ENCODE measurements at places on chromosomes 5 and 9.

GRCh38 chr9:101582553-101582952 lies 12.2 kb downstream of the PPP3R2 start:
- no peak for DNase-seq

- DNase-seq = no peak
These were observed 975 bp downstream of the OCLN start for GRCh38 chr5:69493396-69494133.

DNA sequence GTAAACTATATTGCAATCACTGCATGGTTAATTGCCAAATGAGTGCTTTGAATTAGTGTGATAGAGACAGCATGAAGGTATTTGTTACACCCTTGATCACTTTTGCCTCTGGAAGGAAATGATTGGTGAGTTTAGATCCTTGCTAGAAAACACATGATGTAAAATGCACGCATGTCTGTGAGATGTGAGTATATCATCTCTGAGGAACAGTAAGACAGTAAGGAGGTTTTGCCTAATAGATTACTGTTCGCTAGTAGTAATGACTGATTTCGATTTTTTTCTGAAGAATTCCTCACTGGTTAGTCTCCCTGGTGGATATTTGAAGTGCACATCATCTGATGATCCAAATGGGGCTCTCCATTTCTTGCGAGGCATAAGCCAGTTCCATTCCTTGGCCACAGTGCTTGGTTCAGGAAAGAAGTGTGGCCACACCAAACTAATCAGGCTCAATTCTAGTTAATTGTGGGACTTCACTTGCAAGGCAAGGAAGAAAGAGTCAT lies 156.4 kb upstream of the ADRA1B start:
- no peak for DNase-seq

GRCh38 chr5:128121651-128122050 lies 38.1 kb downstream of the SLC12A2 start:
- no peak for DNase-seq

DNA sequence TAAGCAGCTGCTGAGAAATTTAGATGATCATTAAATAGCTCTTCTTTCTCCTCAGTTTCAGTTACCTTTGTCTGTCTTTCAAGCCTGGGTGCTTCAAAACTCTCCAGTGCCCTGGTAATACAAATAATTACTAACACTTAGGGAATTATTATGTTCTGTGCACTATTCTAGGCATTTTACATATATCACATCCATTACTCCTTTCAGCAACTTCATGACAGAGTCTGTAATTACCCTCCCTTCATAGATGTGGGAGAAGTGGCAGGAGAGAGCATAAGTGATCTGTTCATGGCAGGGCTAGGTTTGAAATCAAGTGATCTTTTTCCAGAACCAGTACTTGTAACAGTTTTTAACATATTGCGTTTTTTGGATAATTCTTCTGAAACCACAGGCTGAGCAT lies 32.0 kb downstream of the MAN2A1 start:
- no peak for DNase-seq

GRCh38 chr5:178319541-178320041 lies 87.0 kb upstream of the PHYKPL start:
- no peak for DNase-seq

DNA sequence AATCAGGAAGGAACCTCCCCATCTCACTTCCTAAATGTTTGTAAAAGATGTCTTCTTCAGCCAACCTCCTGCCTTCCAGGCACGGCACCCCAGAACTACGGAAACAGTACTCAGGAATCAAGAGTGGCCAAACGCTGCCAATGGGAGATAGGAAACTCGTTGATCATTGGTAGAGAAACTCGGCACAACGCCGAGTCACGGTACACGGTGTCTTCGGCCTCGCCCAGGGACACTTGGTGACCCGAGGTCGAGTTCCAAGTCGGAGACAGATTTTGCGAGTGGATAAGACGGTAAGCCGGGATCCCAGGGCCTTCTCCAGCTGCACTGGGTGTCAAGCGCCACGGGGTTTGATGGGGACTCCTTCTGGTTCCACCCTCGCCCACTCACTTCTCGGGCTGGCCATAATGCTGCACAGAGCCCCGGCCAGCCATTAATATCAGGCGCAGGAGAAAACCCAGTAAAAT lies 343 bp downstream of the KIAA0825 start:
- no peak for DNase-seq

- no peak for DNase-seq
These were observed 10.4 kb downstream of the NR6A1 start for GRCh38 chr9:124760719-124761118.

GRCh38 chr5:149871471-149871870 lies 73.1 kb downstream of the PDE6A start:
- no peak for DNase-seq

GRCh38 chr9:73153793-73154227 lies 2.1 kb downstream of the ANXA1 start:
- DNase-seq = no peak

DNA sequence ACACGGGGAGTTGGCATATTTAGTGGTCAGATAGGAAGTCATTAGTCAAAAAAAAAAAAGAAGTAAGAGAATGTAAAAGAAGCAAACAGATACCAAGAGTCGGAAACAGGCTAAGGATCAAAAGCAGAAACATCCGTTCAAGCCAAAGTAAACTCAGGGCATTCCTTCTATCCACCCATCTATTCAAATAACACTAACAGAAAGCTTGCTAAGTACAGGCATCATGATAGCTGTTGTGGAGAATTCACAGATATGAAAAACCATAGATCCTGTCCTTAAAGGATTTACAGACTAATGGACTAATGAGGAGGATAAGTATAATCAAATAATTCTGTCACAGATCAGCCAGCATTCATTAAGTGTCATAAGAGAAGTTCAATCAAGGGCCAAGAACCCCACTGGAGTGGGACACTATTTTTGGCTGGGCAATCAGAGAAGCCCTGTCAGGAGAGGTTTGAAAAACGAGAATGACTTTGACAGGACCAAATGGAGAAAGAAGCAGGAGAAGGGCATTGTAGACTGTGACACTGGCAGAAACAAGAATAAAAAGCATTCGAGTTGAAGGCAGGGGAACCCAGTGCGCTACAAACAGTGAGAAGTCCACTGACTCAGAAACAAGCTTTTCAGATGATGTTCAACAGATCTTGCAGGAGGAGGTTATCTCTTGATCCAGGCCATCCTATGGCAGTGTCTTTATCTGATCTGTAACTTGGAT lies 154.2 kb upstream of the TSLP start:
- DNase-seq = no peak
